ENCODE measurements at places on chromosomes 13 and 19. TPM values are rescaled to one million over a fixed set of nuclear protein-coding genes. Genes with fewer than 3 reads are reported as not detected.

DNA sequence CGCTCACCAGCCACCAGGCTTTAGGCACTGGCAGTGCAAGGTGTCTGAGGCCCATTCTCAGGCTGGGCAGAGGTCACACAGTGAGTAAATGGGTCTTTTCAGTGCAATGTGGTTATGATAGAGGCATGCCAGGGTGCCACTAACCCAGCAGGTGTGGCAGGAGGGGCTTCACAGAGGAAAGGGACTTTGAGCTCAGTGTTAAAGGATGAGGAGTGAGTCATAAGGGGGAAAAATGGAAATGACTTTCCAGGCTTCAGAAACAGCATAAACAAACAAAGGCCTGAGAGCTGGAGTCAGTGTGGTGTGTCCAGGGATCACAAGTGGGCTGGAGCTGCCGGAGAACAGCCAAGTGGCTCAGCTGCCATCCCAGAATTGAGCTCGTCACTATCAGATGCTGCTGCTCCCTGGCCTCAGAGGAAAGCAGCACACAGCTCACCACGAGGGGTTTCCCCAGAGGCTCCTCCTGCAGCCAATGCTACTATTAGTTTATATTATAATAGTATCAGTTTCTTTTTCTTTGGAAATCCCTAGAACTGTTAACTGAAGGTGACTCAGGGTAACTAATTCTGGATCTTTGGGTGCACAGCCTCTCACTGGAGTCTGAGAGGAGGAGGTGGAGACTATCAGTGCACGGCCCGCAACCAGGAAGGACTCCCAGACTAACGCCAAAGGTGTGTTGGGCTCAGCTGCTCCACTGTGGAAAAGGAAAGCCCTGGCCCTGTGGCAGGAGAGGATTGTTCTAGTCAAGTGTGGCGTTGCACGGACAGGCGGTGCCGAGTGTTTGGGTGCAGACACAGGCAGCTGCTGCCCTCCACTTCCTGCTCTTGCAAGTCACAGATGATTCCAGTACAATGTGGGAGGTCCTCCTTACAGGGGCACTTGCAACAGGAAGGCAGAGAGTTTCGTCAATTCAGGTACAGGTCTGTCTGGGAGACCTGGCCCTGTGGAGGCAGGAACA, 39.5 kb downstream of the DHRS12 start:
- peak; percentile 67 for DNase-seq

DNA sequence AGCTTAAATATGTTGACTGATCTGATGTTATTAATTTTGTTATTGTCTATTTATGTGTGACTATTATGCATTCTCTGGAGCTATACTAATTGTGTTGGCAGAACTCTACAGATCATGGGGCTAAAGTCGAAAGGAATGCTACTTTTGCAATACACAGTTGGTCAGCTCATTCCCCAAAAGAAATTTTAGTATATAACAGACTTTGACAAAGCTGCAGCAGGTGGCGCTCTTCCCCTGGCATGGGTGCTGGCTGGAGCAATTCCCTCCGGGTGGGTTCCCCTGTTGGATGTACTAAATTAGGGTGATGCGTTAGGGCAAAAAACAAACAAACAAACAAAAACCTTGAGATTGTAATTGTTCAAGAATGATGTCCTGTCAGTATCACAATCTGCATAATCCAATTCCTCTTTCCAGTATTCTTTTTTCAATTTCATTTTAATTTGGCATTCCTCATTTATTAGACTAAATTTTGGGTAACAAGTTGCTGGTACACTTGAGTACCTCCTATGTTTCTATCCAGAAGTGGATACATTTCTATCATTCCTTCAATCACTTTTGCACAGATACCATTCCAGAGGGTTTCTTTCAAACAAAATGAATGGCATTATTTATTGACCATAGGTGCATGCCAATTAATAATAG, 322.8 kb upstream of the EDNRB start:
- peak; percentile 18 for DNase-seq

DNA sequence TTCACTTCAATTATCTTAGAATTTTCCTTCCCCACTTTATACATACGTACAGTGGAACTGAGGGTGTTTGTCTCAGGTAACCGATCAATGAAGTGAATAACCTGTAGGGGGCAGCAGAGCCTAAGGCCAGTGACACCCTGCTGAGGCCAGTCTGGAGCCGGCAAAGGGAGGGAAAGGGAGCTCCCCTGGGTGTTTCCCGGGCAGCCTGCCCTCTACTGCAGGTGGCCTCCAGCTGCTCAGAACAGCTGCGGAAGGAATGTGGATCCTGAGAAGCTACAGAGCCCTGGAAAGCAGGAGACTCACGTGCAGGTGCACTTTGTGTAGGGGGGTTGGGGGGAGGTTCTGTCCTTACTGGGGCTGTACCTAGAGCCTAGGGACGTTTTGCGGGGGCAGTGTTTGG, 832 bp upstream of the ZNF491 start:
- peak; percentile 85 for DNase-seq

GRCh38 chr19:3039641-3040077, 10.6 kb upstream of the TLE2 start:
- DNase-seq = no peak

- no peak for DNase-seq
These were observed 2.1 kb upstream of the MLNR start for GRCh38 chr13:49217962-49218492.

Gene PODNL1
- 1.7 TPM for polyA plus RNA-seq

- no peak for DNase-seq
These were observed 673 bp downstream of the CTU1 start for GRCh38 chr19:51107406-51108065.

Gene ZSCAN4
- not detected for polyA plus RNA-seq

DNA sequence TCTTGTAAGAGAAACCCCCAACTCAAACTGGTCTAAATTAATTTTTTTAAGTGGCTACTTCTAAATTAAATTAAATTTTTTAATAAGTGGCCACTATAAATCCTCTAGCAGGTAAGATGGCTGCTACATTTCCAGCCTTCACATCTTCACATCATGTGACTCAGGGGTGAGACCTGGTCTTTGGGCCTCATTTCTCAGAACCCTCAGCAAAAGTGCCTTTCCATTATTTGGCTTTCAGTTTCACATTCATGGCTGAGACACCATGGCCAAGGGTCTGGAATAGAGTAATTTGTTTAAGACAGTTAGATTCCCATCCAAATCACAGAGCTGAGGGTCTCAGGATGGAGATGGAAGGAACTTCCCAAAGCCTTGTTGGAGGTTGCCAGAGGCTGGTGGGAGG, 47.5 kb downstream of the DCT start:
- no peak for DNase-seq

- DNase-seq = no peak
These were observed 108.5 kb downstream of the SOX1 start for GRCh38 chr13:112175162-112176075.

Gene IZUMO2
- polyA plus RNA-seq = not detected

GRCh38 chr19:46844067-46844489, 6.6 kb downstream of the AP2S1 start:
- no peak for DNase-seq

GRCh38 chr13:24185591-24186232, 25.2 kb downstream of the SPATA13 start:
- DNase-seq = no peak

DNA sequence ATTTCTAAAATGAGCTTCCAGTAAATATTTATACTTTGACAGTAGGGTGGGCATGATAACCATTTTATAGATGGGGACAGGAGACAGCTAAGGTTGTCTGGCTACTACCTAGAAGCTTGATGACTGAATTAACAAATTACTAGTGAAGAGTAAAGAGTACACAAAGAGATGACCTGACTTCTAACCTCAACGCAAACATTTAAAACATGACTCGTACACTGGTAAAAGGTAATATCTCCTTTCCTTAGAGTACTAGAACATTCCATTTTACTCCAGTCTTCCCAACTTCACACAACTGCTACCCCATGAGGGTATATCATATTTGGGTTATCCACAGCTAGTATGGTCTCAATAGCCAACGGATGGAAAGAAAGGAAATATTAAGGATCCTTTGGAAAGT, 258.9 kb downstream of the FOXO1 start:
- DNase-seq = no peak

DNA sequence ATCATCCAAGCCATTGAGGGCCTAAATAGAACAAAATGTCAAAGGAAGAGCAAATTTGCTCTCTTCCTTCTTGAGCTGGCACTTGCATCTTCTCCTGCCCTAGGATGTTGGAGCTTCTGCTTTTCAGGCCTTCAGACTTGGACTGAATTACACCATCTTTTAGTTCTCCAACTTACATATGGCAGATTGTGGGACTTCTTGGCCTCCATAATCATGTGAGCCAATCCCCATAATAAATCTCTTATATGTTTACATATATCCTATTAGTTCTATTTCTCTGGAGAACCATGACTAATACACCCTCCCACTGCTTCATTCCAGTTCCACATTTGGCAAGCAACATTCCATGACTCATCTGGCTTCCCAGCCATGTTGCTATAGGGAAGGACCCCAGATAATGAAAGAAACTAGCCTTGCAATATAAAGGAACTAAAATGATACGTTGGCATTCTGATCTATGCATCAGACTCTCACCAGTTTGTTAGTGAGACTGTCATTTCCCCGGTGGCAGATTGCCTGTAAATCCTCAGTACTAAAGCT, 11.0 kb upstream of the ACOD1 start:
- peak; percentile 68 for DNase-seq

GRCh38 chr13:35966024-35966423, 165.2 kb downstream of the DCLK1 start:
- no peak for DNase-seq

DNA sequence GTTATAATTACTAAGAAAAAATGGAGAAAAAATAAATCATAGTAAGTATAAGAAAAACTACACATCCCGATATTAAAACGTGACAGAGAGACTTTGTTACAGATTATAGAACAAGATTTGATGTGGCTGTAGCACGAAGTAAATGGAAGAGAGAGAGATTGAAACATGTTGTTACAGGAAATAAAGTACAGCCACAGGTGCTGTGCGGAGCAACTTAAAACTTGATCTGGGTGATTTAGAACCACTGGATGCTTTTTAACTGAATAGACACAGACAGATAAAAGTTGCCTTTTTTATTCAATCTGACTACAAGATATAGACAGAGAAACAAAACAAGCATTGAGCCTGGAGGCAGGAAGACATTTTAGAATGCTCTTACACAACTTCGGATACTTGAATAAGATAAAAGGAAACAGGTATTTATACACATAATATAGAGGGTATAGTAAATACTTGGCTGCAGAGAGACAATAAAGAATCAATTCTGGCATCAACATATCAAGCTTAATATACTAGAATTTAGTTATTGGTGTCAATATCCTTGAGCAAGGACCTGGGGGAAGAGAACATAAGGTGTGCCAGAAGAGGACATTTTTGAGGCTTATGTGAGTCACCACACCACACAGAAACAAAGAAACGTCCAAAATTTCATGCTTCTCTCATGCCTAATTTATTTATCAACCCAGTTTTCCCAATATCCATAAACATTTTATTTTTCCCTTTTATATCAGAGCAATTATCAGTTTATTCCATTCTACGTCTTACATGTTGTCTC, 548.5 kb downstream of the SLITRK1 start:
- no peak for DNase-seq

Gene GFY
- not detected for polyA plus RNA-seq

- no peak for DNase-seq
These were observed 614.5 kb downstream of the TBC1D4 start for GRCh38 chr13:74867460-74867859.

Gene HAUS5
- polyA plus RNA-seq = 10.4 TPM

DNA sequence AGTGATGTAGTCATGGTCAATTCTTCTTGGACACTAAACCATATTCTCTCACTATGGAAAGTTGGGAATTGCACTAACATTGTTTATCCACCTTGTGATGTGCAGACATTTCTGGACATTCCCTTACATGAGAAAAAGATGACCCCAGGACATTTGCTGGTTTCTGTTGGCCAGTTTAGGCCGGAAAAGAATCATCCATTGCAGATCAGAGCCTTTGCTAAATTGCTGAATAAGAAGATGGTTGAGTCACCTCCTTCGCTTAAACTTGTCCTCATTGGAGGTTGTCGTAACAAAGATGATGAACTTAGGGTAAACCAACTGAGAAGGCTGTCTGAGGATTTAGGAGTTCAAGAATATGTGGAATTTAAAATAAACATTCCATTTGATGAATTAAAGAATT, at the start of gene UTP14C:
UTP14C (plus strand) TSS at position 211 of the 400 bp plus-strand sequence. CDS start 4,114 bp downstream, outside the sequence.
- DNase-seq = no peak

Gene PLEKHA4
- 29.1 TPM for polyA plus RNA-seq

Gene FOXA3
- polyA plus RNA-seq = not detected

Gene ZBTB32
- polyA plus RNA-seq = not detected

Gene ZNF20
- polyA plus RNA-seq = 4.5 TPM

- DNase-seq = peak; percentile 10
These were observed 19.0 kb upstream of the ADGRE1 start for GRCh38 chr19:6868351-6868750.

DNA sequence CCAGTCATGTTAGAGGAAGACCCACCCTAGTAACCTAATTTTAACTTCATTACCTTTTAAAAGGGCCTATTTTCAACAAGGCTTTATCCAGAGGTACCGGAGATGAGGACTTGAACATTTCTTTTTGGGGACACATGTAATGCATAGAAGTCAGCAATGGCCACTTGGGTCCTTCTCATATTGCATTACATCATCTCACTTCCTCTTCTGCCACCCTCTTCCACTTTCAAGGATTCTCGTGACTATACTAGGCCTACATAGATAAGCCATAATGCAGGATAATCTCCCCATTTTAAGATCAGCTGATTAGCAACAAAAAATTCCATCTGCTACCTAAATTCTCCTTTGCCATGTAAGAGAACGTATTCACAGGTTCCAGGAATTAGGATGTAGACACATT, 557.2 kb downstream of the KCTD12 start:
- DNase-seq = no peak

Gene SIGLEC5
- 0.11 TPM for polyA plus RNA-seq

DNA sequence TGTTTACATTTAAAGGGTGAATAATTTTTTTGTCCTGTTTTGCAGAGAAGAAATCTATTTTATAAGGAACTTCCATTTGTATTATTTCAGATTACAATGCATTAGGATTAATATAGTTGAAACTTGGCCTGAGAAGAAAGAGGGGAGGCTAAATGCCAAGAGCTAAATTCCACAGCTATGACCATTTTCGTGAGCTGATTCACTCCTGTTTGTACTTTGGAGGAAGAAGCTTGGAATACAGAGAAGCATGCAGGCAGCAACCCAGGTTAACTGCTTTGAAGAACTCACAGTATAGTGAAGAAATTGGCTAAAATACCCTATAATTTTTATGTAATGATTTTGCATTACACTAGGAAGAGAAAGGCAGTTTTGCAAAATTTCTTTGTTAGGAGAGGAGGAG, 309.4 kb upstream of the KLF12 start:
- peak; percentile 89 for DNase-seq

Gene C1QTNF9
- polyA plus RNA-seq = 2.3 TPM
